ENCODE measurements at places on chromosomes 1 and 21. TPM values are rescaled to one million over a fixed set of nuclear protein-coding genes. Genes with fewer than 3 reads are reported as not detected.

RYR2 gene
- total RNA-seq = not detected

CRNN gene
- total RNA-seq = not detected

NGF gene
- 3.3 TPM for total RNA-seq

TP73 gene
- 0.62 TPM for total RNA-seq

TGFB2 gene
- 23.7 TPM for total RNA-seq

NTNG1 gene
- not detected for total RNA-seq

FMN2 gene
- 5.2 TPM for total RNA-seq

RGS4 gene
- total RNA-seq = not detected

CA6 gene
- not detected for total RNA-seq

LYPD8 gene
- not detected for total RNA-seq

RGS8 gene
- not detected for total RNA-seq

DCDC2B gene
- not detected for total RNA-seq

SLAMF6 gene
- total RNA-seq = not detected
